CD4-positive, CD25-positive, alpha-beta regulatory T cell (primary cell): ENCODE measurements at places on chromosomes 6 and 20.

GRCh38 chr6:157571269-157571668 lies 190.3 kb downstream of the ZDHHC14 start:
- no peak for DNase-seq

DNA sequence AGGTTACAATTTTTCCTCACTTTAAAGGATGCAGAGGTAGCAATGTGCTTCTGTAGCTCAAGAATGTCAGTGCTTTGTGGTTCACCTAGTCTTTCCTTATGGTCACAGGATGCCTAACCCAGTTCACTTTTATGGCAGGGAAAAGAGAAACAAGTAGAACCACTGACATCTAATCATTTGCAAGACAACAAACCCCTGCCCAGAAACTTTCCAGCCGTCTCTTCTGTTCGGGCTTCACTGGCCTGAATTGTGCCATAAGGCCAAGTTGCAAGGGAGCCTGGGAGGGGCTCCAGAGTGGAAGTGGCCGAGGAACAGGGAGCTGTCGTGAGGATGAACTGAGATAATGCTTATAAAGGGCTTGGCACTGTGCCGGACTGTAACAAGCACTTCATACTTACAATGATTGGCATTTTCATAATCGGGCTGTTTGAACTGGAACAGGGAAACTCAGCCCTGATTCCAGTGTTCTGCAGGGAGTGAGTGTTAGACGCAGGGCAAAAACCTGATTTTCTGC lies 212.6 kb downstream of the BCAS1 start:
- no peak for DNase-seq

GRCh38 chr6:112636650-112637262 lies 289.6 kb downstream of the RFPL4B start:
- no peak for DNase-seq

GRCh38 chr6:157669747-157670216 lies 153.3 kb upstream of the SNX9 start:
- no peak for DNase-seq

DNA sequence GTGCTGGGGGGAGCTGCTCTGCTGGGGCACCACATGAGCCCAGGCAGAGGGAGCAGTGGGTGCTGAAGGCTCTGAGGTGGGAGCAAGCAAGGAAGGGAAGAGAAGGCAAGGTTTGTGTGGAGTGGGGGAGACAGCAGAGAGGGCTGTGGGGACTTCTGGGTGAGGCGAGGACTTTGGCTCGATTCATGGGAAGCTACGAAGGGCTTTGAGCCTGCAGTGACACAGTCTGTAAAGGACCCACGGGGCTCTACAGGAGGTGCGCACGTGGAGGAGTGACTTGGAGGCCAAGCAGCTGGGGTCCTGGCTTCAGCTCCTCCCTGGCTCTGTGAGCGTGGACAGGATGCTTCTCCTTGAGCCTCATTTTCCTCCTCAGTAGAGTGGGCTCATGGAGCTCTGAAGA lies 29.1 kb upstream of the CSNK2A1 start:
- DNase-seq: no peak

DNA sequence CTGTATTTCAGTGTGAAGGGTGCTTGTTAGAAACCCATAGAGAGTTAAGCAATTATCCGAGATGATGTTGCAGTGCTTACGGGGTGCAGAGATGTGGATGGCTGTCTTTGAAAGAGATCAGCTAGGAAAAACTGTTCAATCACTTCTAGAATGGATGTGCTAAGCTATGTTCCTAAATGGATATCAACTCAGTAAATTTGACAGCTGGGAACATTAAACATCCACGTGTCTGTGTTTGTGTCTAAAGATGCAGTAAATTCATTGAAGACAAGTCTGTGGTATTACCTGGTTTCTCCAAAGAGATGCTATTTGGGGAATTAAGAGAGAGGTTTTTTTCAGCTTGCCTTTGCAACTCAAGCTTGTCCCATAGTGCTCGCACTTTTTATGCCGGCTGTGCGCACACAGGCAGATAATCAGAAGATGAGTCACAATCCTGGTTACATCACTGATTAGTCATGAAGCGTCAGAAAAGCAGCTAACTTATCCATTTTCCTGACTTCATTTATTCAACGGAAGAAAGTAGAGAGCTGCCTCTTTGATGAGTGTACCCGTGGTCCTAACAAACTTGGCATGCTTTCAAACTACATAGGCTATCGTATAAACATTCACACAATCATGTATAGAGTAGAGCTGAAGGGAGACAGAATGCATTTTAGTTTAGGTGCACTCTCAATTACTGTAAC lies 691.7 kb upstream of the SLC35B3 start:
- no peak for DNase-seq

DNA sequence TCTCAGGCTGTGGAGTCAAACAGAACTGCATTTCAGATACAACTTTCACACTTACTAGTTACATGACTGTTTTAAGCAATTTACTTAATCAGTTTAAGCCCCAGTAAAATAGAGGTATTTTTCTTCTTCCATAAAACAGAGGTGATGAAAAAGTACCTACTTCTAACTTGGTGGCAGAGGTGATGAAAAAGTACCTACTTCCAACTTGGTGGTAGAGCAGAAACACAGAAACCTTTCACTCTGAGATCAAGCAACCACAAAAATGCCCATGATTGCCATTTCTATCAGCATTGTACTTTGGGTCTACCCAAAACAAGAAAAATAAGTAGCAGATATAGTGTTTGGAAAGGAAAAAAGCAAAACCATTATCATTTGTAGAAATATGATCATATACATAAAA lies 148.7 kb downstream of the OPRM1 start:
- DNase-seq: no peak

DNA sequence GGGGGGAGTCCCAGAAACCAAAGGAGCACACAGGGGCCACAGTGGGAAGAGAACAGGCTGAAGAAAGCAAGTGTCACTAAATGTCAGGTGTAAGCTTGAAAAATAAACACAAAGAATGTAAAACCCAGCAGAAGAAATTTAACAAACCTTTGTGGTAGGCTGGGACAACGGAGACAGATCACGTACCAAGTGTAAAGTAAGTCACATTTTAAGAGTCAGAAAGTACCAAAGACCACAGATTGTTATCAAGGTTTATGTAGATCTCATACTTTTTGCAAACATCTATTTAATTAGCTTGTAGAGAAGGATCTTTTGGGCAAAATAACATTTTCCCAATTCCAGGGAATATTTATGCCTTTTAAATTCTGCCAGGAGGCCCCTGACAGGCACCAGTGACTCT lies 1.6 kb downstream of the CLIC5 start:
- DNase-seq: peak; percentile 53

GRCh38 chr6:70282312-70282918 lies 20.5 kb downstream of the COL9A1 start:
- no peak for DNase-seq

DNA sequence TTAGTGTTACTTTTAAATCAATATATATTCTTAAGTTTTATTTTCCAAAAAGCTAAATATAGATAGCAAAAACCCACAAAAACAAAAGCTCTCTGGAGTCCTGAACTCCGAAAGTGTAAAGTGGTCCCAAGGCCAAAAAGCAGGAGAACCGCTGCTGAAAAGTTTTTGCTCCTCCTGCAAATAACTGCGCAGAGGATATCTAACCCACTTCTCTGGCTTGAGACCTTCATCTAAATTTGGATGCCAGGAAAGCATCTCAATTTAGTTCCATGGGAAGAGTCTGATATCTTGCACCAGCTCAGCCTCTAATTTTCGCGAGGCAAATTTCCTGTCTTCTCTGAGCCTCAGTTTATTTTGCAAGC lies 523 bp downstream of the MRPS10 start:
- no peak for DNase-seq

DNA sequence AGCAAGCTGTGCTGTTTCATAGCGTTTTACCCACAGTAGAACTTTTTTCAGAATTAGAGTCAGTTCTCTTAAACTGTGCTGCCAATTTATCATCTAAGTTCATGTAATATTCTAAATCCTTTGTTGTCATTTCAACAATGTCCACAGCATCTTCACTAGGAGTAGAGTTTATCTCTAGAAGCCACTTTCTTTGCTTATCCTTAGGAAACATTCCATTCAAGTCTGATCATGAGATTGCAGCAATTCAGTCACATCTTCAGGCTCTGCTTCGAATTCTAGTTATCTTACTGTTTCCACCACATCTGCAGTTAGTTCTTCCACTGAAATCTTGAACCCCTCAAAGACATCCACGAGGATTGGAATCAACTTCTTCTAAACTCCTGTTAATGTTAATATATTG lies 12.5 kb downstream of the CTNNBL1 start:
- no peak for DNase-seq

GRCh38 chr6:36865835-36866234 lies 8.8 kb downstream of the PPIL1 start:
- no peak for DNase-seq

DNA sequence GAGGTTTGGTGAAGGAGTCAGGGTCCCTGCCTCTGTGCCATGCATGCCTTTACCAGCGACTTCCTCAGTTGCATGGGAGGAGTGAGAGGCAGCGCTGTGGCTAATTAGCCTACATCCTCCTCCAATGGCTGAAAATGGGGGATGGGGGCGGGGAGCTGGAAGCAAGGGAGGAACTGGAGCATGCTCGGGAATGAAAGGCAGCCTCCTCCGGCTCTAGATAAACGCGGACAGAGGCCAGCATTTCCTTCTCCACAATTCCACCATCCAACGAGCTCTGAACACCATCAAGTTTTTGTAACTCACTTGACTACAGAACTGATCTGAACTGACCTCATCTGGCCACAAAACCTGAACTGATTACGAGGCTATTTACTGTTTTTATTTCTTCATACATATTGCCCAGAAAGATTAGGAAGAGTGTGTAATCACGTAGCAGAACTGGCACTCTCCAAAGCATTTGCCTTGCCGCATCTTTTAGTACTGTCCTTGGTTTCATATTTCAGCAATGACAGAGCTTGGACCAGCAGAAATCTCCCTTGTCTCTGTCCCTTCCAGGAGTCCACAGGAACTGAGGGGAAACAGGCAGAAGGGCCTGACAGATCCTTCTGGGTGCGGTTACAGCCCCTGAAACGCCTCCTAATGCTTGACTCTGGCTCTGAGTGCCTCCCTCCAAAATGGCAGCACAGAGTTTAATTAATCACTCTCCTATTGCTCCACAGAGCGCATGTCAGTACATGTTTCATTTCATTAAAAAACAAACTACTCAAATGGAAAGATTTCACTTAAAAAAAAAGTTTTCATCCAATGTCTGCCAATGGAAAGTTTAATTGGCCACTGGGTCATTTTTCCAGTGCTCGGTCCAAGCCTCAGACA lies 58.2 kb upstream of the TRAF3IP2 start:
- DNase-seq: no peak

GRCh38 chr20:36991703-36992102 lies 40.2 kb upstream of the SAMHD1 start:
- DNase-seq: no peak

DNA sequence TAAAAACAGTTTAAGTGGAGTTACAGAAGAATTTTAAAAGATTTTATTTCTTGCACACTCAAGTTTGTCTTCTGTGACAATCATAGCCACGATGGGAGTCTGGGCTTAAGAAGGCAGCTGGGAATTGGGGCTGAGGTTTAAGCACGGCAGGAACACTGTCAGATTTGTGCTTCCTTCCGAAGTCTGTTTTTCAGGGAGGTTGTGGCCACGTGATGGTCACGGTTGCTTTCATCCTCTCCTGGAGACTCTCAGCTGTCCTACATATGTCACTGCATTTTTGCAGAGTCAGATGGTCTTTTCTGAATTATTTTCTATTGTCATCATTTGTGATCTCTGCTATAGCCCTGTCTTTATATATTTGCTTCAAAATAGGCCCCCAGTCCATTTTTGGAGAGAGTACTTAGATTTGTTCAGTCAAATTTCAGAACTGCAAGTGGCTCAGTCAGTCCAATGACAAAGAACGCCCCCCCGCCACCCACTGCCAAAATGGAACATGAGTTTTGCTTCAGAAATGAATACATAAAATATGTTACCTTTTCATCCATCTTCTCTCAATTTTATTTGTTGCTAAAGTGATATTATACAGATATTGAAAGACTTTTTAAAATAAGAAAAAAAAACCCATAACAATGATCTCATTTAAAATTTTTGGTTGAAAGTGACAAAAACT lies 111.8 kb upstream of the ZFP64 start:
- DNase-seq: no peak

GRCh38 chr20:61112515-61112914 lies 139.5 kb upstream of the CDH4 start:
- no peak for DNase-seq

- DNase-seq: no peak
Measured at GRCh38 chr6:107735906-107736635, 88.0 kb downstream of the SCML4 start.

GRCh38 chr6:140540743-140541142 lies 1166.3 kb upstream of the CITED2 start:
- DNase-seq: no peak

- peak; percentile 14 for DNase-seq
Measured at GRCh38 chr20:53413186-53413631, 180.4 kb downstream of the ZNF217 start.

GRCh38 chr6:5102267-5102970 lies 17.3 kb downstream of the PPP1R3G start:
- DNase-seq: peak; percentile 50

GRCh38 chr20:32585011-32585585 lies at the start of gene NOL4L:
Gene NOL4L (minus strand): TSS chr20:32585333. CDS start chr20:32584890, 443 bp downstream.
- peak; percentile 40 for DNase-seq

GRCh38 chr6:151060766-151061531 lies 178.8 kb upstream of the AKAP12 start:
- no peak for DNase-seq

DNA sequence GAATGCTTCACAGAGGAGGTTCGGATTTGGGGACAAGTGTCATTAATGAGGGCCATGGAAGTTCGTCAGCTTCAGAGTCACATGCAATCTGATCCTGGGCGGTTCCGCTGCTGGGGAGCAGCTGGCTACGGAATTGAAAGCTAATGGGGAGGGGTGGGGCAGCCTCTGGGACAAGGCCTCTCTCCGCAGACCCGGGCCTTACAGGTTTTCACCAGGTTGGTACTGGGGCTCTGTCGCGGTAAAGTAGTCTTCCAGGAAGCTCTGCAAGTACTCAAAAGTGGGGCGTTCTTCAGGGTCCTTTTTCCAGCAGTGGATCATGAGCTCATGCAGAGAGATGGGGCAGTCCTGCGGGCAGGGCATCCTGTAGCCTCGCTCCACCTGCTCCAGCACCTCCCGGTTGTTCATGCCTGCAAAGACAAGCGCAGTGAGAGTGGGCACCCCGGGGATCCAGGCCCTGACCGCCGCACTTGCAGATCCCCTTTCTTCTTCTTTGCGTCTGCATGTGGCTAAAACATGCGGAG lies 55.9 kb upstream of the TRAF3IP2 start:
- DNase-seq: no peak

DNA sequence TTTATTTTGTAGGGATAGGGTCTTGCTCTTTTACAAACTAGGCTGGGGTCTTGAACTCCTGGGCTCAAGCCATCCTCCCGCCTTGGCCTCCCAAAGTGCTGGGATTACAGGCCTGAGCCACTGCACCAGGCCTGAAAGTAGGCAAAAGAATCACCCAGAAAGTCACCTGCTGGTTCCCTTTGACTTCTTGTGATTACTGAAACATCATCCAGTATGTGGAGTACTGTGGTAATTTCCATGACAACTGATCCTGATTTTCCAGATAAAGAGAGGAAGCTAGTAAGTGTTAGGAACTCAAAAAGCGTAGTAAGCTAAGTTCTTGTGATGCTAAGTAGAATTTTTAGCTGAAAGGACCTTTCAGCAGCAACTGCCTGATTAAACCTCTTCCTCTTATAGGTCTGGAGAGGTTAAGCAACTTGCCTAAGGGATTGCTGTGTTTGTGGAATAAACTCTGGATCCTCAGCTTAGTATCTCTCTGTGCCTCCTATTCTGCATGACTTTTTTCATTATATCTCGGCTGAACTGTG lies 16.8 kb downstream of the RALY start:
- no peak for DNase-seq

- DNase-seq: no peak
Measured at GRCh38 chr6:589090-589489, 67.8 kb downstream of the HUS1B start.

GRCh38 chr20:18443886-18444285 lies 22.9 kb downstream of the DZANK1 start:
- DNase-seq: no peak
